ENCODE measurements at places on chromosomes 16 and 17. TPM values are rescaled to one million over a fixed set of nuclear protein-coding genes. Genes with fewer than 3 reads are reported as not detected.

The PRSS21 gene
- not detected for total RNA-seq

The PLCG2 gene
- 0.94 TPM for total RNA-seq

The ADCY9 gene
- 22.6 TPM for total RNA-seq

The GAS2L2 gene
- not detected for total RNA-seq

The HAS3 gene
- total RNA-seq = 1.4 TPM

The KRT20 gene
- total RNA-seq = not detected

The ASPHD1 gene
- 2.9 TPM for total RNA-seq

The PABPN1L gene
- not detected for total RNA-seq

The MFSD6L gene
- not detected for total RNA-seq

The KIF2B gene
- total RNA-seq = not detected

The DPH1 gene
- 31.3 TPM for total RNA-seq

DNA sequence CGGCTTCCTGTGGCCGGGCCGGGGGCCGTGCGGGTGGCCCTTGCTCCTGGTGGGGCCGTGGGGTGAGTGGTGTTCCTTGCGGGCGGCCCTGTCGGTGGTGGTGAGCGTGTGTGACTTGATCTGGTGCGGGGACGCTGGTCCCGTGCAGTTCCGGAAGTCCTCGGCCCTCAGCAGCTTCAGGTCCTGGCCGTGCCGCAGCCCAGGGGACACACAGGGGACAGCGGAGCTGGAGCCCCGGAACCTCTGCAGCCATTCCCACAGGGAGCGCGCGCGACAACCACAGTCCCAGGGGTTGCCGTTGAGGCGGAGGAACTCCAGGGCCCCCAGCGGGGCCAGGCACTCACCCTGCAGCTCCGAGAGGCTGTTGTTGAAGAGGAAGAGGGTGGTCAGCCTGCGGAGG lies 88.4 kb downstream of the RTN4RL1 start:
- DNase-seq = no peak

- no peak for DNase-seq
Observed at GRCh38 chr17:35432176-35433074, at the start of gene SLFN12. Gene SLFN12, minus strand, starts transcription at chr17:35432500. Its CDS starts 9,472 bp downstream, at chr17:35423028.

- DNase-seq = no peak
Observed at GRCh38 chr16:11571549-11571948, 15.2 kb downstream of the LITAF start.

DNA sequence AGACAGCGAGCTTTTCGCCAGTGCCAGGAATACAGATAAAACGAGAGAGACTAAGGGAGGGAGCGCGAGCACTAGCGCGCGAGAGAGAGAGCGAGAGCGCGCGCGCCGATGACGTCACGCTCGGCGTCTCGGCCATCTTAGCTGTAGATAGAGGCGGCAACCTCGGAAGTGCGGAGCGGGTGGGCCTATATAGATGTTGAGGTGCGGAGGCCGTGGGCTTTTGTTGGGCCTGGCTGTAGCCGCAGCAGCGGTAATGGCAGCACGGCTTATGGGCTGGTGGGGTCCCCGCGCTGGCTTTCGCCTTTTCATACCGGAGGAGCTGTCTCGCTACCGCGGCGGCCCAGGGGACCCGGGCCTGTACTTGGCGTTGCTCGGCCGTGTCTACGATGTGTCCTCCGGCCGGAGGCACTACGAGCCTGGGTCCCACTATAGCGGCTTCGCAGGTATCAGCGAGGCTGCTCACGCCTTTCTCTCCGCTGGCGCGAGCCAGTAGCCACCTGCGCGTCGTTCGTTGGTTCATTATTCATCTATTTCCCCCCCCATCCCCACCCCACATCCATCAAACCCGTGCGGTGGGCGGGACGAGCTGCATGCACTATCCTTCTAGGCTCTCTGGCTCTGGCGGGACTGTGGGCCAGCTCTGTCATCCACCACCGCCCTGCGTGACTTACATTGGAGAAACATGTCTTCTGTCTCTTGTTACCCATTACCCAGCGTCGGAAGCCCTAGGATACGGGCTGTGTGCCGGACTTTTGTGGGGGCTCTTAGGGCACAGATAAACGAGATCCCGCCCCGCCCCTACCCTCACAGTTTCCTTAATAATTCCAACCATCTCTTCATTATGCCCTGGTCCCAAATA lies 795 bp downstream of the CYB5D2 start:
- DNase-seq = peak; percentile 96

DNA sequence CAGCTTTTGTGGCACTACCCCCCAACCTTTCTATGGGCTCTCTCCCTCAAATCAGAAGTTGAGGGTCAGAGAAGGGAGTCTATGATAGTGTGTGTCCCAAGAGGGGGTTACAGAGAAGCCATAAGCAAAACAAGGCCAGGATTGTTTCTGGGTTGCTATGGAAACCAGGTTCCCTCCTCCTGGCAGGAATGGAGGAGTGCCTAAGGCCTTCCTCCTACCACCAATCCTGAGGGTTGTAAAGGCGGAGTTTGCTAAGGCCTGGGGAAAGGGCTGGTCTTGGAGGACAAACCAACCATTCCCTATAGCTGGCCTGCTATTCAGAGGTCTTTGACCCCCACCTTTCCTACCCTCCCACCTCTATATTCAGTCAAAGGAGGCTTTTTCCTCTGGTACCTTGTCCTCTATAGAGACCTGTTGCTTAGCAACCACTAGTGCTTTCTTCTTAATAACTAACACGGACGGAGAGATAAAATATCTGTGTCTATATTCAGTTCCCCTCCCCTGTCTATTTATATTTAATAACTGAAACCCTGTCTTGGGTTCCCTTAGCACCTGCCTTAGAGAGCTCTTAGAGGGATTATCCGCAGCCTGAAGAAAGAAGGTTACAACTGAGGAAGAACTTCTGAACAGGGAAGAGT lies 43.4 kb downstream of the NEUROD2 start:
- no peak for DNase-seq

DNA sequence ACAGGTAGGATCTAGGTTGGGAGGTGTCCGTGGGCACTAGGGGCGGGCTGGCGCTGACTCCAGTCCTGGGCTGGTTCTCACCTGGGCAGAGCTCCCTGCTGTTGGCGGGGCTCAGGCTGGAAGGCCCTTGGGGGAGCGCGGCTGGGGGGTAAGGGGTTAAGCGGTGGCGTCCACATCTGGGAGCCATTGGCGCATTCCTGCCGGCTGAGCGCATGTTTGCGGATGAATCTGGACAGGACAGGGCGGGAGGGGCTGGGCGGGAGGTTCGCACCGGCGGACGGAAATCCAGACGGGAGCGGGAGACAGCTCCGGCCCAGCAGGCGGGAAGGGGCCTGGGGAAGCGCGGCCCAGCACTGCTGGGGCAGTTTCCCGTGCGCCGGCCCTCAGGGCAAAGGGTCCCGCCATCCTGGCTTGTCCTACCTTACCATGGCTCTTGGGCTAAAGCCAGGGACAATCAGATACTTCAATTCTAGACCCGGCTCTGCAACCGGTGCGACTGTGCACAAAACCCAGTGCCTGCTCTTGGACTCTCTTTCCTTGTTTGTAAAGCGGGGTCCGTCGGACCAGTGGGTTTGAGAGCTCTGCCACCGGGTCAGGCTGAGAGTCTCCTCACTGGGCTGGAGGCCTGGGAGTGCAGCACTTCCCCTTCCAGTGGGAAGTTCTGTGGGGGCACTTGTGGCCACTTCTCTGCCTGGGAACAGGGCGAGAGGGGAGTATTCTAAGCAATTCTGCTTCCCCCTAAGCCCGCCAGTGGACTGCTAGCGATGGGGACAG lies 7.8 kb downstream of the RARA start:
- DNase-seq = peak; percentile 89

GRCh38 chr16:84552135-84552534 lies 47.7 kb upstream of the MEAK7 start:
- no peak for DNase-seq

GRCh38 chr17:56177361-56177760 lies 24.1 kb downstream of the ANKFN1 start:
- DNase-seq = no peak

DNA sequence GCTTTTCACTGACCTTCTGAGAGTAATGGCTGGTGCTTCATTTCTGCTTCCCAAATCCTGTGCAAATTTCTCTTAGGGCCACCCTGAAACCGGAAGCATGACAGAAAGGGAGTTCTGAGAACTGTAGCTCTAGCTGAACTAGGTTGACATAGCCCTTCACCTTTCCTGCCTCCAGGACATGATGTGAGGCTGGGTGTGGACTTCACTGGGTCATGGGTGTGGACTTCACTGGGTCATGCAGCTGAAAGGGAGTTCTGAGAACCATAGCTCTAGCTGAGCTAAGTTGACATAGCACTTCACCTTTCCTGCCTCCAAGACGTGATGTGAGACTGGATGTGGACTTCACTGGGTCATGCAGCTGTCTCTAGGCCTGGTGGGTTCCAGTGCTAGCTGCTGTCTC lies 54.3 kb upstream of the NLRP1 start:
- no peak for DNase-seq

DNA sequence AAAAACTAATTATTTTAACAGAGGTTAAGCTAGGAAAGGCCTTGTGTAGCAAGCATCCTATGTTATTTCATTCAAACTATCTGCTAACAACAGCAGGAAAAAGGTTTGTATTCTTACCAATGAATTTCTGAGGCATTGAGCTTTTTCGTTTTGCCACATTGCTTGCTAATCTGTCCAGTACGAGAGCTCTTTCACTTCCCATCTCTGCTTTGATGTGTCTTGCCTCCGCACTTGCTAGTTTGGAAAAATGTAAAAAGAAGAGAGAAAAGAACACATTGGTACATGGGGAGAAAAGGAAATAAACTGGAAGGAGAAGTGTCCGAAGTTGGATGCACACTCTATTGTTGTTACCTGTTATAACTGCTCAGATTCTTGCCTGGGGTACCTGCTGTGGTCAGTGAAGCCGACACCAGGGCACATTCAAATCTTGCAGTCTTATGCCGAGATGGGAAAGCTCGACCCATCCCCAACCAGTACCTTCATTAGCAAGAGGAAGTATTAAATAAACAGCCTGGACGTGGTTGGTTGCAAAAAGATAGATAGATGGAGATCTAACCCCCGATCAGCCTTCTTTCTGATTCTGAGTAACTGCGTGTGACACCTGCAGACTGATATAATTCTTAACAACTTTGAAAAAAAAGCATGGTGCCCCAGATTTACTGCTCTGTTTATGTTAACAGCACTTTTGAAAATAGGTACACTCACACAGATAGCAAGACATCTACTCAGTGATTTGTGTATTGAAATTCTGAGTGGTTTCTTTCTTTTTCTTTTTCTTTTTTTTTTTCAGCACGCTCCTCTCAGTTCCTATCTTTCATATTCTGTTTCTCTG lies 40.0 kb downstream of the GRB7 start:
- no peak for DNase-seq

GRCh38 chr17:72446118-72446517 lies 325.3 kb downstream of the SOX9 start:
- no peak for DNase-seq

DNA sequence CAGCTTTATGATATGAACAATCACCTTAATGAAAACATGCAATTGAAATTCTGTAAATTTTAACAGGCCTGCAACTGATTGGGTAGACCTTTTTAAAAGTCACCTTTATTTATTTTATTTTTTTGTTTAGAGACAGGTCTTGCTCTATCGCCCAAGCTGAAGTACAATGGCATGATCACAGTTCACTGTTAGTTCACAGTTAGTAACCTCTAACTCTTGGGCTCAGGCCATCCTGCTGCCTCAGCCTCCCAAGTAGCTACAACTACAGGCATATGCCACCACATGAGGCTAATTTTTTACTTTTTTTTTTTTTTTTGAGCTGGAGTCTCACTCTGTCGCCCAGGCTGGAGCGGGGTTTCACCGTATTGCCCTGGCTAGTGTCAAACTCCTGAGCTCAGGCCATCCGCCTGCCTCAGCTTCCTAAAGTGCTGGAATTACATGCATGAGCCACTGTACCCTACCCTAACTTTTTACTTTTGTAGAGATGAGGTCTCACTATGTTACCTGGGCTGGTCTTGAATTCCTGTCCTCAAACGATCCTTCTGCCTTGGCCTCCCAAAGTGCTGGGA lies 28.0 kb downstream of the AP1G1 start:
- no peak for DNase-seq

DNA sequence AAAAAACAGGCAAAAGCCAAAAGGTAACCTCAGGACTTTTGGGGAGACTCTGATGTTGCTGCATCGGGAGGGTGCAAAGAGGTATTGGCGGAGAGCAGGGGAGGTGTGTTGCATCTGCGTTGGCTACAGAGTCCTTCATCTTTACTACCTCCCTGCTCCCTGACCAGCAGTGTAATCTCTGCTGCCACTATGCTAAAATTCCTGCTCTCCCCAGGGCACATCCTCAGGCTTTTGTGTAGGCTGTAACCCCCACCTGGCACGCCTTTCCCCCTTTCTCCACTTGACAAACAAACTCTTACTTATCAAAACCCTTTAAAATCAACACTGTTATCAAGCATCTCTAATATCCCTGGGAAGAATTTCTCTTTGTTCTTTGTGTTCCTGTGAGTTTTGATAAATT lies 435.3 kb downstream of the HAPSTR1 start:
- DNase-seq = no peak

- DNase-seq = no peak
Observed at GRCh38 chr17:9875441-9875840, 29.6 kb downstream of the RCVRN start.

GRCh38 chr16:55477736-55478135 lies 1.3 kb upstream of the MMP2 start:
- DNase-seq = no peak

DNA sequence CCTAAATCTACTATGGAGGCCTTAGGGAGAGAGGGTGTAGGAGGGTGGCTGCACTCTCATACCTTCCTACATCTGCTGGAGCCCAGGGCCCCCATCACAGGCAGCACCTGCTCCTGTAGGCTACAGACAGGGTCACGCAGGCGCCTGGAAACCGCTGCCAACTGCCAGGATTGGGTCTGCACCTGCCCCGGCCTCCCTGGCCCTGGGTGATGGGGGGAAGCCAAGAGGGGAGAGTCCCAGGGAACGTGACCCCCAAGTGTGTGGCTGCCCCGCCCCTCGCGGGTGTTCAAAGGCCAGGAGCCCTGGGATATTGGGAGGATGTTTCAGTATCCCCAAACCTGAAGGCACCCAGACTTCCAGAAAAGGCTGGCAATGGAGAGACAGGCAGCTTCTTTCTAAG lies 5.6 kb upstream of the TEX19 start:
- no peak for DNase-seq

- DNase-seq = no peak
Observed at GRCh38 chr17:33073416-33073815, 81.8 kb downstream of the SPACA3 start.

DNA sequence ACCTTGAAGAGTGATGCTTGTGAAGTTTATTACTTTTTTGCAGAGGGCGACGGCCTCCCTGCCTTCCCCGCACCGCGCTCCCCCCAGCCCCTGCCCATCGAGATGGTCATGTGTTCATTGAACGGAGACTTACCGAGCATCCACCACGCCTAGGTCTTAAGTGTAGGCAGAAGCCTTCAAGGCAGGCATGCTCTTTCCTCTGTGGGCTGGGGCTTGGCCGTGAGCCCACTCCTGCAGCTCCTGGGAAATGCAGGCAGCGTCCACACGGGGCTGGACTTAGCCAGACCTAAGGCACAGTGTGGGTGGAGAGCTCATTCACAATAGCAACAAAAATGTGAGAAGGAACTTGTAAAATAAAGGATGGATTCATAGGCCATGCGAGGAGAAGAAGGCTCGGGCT lies 19.2 kb downstream of the RNF213 start:
- no peak for DNase-seq

GRCh38 chr17:10879190-10879836 lies 41.4 kb upstream of the PIRT start:
- no peak for DNase-seq

GRCh38 chr16:17273142-17273561 lies 197.6 kb downstream of the XYLT1 start:
- no peak for DNase-seq

- no peak for DNase-seq
Observed at GRCh38 chr16:67814567-67814966, 7.9 kb downstream of the TSNAXIP1 start.

GRCh38 chr16:84947022-84947421 lies 64.3 kb downstream of the ZDHHC7 start:
- DNase-seq = no peak

- no peak for DNase-seq
Observed at GRCh38 chr17:6035801-6036394, 34.3 kb upstream of the WSCD1 start.

Data from chondrocyte (in vitro differentiated cells).